ENCODE measurements at places on chromosomes 3 and 15. TPM values are rescaled to one million over a fixed set of nuclear protein-coding genes. Genes with fewer than 3 reads are reported as not detected.

The PAQR5 gene
- 22.3 TPM for total RNA-seq

The SEC22C gene
- total RNA-seq = 56.4 TPM

The RNU6-1 gene
- total RNA-seq = not detected

The ZNF80 gene
- total RNA-seq = not detected

The SERPINI2 gene
- not detected for total RNA-seq

The IL17RD gene
- 3.4 TPM for total RNA-seq

The TMEM207 gene
- total RNA-seq = not detected

The TRH gene
- total RNA-seq = not detected

The SNURF gene
- total RNA-seq = not detected

The CELF6 gene
- not detected for total RNA-seq

The XIRP1 gene
- total RNA-seq = 0.76 TPM

The TM4SF1 gene
- total RNA-seq = 55.3 TPM

All from Peyer's patch (tissue), 4 donors.